ENCODE measurements at places on chromosomes 13 and 19.

DNA sequence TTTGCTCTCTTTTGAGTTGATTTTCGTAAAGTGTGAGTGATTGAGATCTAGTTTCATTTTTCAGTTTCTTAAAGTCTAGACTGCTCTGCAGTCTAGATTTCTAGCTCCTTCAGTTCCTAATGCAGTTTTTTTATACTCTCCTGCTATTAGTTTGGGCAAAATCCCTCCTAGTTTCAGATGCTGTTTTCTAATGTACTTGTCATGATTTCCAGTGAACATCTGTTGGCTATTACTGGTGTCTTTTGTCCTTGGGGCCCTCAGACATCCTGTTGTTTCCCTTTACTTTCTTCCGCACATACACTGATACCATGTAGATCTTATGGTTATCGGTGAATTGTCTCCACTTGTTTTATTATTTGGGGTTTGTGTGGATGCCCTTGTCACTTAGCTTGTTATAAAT, 292.1 kb downstream of the TDRD3 start:
- DNase-seq: no peak

- DNase-seq: no peak
These were observed 5.8 kb downstream of the FUZ start for GRCh38 chr19:49807058-49807903.

- no peak for DNase-seq
These were observed 11.3 kb downstream of the ZNF555 start for GRCh38 chr19:2852598-2852997.

DNA sequence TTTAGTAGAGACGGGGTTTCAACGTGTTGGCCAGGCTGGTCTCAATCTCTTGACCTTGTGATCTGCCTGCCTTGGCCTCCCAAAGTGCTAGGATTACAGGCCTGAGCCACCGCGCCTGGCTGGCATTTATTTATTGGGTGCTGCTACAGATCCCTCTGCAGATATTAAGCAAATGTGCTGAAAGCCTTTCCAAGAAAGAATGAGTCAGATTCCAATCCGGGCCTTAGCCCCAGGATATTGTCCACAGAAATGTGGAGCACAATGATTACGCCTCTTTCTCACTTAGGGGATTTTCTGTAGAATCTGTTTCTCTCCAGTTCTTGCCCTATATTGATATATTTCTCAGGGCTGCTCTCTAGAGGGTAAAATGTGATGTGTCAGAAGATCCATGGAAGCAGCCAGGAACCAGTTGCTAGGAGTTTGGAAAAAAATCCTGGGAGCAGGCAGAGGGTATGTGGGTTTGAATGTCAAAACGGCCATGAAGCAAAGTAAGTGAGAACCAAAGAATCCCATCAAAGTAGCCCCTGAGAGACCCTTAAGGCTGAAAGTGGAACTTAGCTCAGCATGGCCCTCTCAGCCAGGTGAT, 24.8 kb upstream of the IGFL4 start:
- no peak for DNase-seq

GRCh38 chr13:95151942-95152587, 149.2 kb downstream of the ABCC4 start:
- DNase-seq: no peak

DNA sequence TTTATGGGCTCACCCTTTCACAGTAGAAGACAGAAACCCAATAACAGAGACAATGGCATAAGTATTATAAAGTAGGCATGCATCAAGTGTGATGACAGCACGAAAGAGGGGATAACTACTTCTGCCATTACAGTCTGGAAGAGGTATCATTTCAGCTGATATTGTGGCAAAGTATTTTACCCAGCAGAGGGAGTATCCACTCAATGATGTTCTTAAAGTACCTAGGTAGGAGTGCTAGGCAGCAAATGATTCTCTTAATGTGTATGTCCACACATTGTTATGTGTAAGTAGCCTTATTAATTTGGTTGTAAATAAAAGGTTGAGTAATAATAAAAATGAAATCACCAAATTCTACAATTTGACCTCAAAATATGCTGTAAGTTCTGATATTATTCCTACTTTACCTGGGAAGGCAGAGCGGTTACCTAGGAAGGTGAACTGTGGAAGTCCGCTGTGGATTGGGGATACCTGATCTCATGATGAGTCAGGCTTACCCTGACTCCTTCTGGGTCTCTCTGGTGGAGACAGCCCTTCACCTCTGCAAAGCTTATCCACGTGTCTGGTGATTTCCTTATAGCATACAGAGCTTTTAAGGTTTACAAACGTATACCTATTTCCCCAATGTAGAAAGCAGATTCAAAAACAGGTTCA, 4.1 kb upstream of the UBAC2 start:
- DNase-seq: no peak

DNA sequence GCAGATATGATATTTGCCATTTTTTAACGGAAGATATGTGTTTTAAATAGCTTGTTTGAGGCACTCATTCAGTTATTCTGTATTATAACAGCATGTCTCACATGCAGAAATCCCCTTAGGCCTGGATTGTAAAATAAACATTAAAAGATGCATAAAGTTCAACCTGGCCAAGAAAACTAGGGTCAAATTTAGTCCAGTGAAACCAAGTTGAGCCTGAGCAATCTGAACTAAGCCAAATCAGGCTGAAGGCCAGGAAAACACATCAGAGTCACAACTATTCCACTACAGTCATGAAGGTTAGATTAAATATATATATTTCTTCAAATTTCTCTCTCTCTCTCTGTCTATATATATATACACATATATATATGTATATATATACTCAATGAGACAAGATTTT, 504.8 kb downstream of the SLITRK1 start:
- DNase-seq: no peak

DNA sequence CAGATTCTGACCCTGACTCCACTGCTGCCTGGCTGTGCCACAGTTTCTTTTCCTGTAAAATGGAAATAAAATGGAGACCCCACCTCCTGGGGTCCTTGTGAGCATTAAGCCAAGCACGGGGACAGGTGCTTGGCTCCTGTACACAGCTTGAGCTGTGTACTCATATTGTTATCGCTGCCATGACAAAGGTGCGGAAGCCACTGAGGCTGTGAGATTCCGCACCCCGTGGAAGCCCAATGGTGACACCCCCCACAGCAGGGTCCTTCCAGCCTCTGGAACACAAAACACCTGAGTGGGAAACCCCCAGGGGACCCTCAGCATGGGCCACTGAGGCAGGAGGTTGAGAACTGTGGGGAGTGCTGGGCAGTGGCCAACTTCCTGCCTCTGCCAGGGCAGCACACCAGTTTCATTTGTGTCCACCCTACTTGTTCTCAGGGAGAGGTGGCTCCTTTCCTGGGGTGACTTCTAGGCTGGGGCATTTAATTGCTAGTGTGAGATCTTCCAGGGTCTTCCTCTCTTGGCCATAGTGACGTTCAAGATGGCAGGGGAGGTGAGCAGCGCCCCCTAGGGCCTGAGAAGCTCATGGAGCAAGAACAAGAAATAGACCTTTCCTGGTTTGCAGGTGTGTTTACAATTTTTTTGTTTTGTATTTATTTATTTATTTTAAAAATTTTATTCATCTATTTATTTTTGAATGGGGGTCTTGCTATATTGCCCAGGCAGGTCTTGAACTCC, 5.4 kb upstream of the JSRP1 start:
- DNase-seq: no peak

GRCh38 chr13:49459580-49459979, 15.5 kb downstream of the SETDB2 start:
- DNase-seq: no peak

- DNase-seq: no peak
These were observed 112.3 kb downstream of the COL4A2 start for GRCh38 chr13:110419381-110419791.

DNA sequence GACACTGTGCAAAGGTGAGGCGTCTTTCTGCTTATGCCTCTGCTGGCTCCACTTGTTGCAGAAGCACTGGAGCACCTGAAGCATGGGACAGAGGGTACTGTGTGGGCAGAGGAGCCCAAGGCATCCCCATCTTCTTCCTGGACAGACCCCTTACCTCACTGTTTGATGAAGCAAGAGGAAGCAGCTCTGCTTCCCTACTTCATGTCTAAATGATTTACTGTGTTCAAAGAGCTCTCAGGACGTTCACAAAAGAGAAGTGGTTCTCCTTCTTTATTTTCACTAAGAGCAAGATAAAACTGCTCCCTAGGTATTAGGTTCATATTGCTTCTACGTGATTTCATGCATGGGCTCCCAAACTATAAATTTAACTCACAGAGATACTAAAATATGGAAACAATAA, 1635.4 kb upstream of the SLC10A2 start:
- no peak for DNase-seq

DNA sequence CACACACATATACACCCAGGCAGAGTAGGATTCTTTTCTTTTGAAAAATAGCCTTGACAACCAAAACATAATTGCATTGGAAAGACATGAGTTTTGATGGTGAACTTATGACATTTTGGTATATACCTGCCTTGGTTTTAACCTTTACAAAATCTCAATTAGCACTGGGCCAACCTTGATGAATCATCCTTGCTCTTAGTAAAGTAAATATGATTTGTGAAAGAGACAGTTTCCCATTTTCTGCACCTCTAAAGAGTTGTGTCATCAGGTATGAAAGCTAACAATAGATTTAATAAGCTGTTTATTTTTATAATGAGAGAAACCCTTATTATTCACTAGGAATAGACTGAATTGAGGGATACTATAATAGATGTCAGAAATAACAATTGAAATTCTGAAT, 15.7 kb upstream of the ENOX1 start:
- no peak for DNase-seq

DNA sequence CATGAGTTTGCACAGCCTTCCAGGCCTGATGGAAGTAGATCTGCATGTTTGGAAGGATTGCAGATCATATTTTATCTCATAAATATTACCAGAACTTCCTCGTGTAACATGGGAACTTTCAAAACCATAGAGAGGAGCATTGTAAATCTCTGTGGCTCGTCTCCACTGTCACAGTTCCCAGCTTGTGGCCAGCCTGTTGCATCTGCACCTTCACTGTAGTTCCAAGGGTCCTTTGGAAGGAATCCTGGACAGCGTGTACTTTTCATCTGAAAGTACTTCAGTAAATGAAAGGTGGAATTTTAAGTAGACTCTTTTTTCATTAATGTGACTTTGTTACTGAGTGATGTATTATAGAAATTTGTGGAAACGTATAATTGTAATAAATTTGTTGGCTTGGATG, 105.4 kb downstream of the ATP11A start:
- DNase-seq: no peak

DNA sequence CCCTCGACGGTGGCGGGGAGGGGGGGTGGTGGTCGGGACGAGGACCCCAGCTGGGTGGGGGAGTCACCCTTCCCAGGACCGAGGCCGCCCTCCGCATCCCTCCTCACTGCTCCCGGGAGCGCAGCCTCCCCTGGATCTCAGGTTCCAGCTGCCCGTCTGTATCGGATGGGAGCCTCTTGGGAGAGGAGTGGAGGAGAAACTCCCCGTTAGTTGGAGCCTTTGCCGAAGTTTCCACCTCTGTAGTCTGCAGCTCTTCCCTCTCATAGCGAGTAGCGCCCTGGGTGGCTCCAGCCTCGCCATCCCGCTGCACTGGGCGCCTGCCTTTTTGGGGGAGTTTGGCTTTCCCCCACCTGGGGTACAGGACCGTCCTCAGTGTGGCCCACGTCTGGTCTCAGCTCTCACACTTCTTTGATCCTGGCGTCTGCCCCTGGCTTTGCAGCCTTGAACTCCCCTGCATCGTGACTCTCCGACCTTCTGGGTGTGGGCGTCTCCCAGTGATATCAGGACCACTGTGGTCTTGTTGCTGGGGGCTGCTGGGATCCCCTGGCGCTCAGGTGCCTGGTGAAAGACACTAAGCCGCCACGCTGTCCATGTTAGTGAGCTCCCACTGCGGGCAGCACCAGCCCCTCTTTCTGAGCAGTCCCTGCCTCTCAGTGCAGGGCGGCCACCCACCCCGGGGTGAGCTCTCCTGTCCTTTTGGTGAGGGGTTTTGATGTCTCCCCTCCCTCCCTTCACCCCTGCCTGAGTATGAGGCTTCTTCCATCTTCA, 1.1 kb downstream of the CNOT3 start:
- DNase-seq: no peak

DNA sequence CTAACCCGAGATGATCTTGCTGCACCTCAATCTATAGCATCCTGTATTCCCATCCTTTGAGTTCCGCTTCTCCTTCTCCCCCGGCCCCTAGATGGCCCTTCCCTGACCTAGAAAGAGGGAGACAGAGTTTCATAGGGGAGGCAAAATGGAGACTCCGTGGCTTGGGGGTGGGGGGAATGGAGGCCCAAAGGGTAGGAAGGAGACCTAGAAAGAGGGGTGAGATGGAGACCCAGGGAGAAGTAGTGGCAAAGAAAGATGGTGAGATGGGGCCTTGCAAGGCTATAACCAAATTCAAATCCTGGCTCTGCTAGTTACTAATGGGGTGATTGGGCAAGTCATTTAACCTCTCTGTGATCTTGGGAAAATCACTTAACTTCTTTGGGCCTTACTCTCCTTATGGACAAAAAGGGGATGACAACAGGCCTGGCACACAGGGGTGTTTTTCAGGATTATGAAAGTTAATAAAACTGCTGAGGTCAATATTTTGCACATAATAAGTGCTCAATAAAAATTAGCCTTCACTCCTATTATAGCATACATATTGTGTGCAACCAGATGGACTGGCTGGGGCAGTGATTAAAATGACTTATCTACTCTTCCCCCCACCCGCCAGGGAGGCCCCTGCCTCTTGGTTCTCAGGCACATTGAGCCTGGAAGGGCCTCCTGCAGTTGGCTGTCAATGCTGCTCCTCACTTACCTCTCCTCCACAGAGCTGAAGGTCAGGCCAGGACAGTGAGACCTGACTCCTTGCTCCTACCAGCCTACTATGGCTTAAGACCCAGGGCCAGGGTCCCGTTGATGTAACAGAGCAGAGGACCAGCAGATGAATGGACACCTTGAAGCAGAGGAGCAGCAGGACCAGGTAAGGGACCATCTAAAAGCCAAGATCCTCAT, 633 bp downstream of the SPHK2 start:
- DNase-seq: no peak

- DNase-seq: no peak
These were observed 285.0 kb upstream of the SLC10A2 start for GRCh38 chr13:103351035-103351828.
